ENCODE measurements at places on chromosomes 1 and 21.

GRCh38 chr1:35064265-35064664 lies 14.9 kb upstream of the ZMYM1 start:
- DNase-seq, result no peak

GRCh38 chr21:19830446-19830845 lies 1167.8 kb upstream of the NCAM2 start:
- DNase-seq, result no peak

GRCh38 chr1:207742850-207743555 lies 8.9 kb upstream of the CD46 start:
- DNase-seq, result no peak

DNA sequence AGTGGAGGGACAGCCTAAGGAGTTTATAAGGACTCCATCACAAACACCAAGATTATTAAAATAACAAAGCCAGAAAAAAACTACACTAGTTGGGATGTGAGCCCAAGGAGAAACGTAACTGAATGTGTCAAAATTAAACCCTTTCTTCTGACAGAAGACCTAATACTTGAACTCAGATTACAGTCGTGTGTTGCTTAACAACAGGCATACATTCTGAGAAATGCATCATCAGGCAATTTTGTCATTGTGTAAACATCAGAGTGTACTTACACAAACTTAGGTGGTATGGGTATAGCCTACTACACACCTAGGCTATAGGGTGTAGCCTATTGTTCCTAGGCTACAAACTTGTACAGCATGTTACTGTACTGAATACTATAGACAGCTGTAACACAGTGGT lies 23.4 kb downstream of the DSTYK start:
- DNase-seq, result no peak

Measured in SW 1271 (cell line).